Activated CD8-positive, alpha-beta memory T cell treated with anti-CD3 and anti-CD28 coated beads, Interleukin-2, amount 10 ng/mL, durations not matched to agents 7 days and 5 days (primary cell): ENCODE measurements at places on chromosomes 12 and 14. TPM values are rescaled to one million over a fixed set of nuclear protein-coding genes. Genes with fewer than 3 reads are reported as not detected.

Gene GLT1D1
- total RNA-seq: 0.12 TPM

Gene ACOT6
- total RNA-seq: not detected

Gene BBOF1
- total RNA-seq: 1.1 TPM

Gene LTA4H
- total RNA-seq: 52.9 TPM

Gene HHIPL1
- not detected for total RNA-seq

Gene FGF6
- not detected for total RNA-seq

Gene CD9
- total RNA-seq: 20.4 TPM

Gene GPD1
- total RNA-seq: not detected

Gene ELK3
- total RNA-seq: 16.1 TPM

Gene HIGD1C
- not detected for total RNA-seq

Gene TMEM52B
- total RNA-seq: not detected

Gene B3GNT4
- total RNA-seq: 0.76 TPM

Gene PTPN21
- 0.12 TPM for total RNA-seq

Gene CCDC196
- not detected for total RNA-seq

Gene RNASE7
- total RNA-seq: not detected

Gene NRL
- 2.6 TPM for total RNA-seq

DNA sequence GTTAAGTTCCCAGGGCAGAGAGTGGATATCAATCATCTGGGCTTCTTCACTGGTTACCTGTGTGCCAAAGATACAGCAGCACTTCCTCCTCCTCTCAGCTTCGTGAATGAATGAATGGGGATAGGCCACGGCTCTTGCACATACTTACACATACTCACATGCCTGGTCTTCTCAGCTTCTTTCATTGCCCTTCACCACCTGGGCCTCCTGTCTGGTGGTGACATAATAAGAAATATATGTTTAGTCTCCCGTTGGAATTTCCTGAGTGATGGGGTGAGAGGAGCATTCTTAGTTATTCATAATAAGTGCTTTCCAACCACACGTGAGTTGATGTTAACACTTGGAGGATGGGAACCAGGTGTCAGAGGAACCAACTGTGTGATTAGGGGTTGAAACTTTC lies 268.1 kb upstream of the RMST start:
- H3K27me3 ChIP-seq: no peaks in the 10 kb centered on the region
- H3K4me1 ChIP-seq: no peaks in the 10 kb centered on the region
- DNase-seq: no peak
- no peak overlapping the region for H3K4me3 ChIP-seq

GRCh38 chr12:94545935-94546771 lies 86.5 kb upstream of the CEP83 start:
- peaks cover 3% of the 10 kb centered on the region for H3K27me3 ChIP-seq
- DNase-seq: no peak
- peaks cover 14% of the 10 kb centered on the region for H3K36me3 ChIP-seq
- peaks cover 7% of the 10 kb centered on the region for H3K4me1 ChIP-seq
- H3K4me3 ChIP-seq: no peak overlapping the region

- H3K4me1 ChIP-seq: no peaks in the 10 kb centered on the region
- no peak overlapping the region for H3K4me3 ChIP-seq
- H3K27me3 ChIP-seq: no peaks in the 10 kb centered on the region
- H3K27ac ChIP-seq: no peak overlapping the region
- H3K36me3 ChIP-seq: no peaks in the 10 kb centered on the region
Measured at GRCh38 chr12:118537481-118537917, 161.1 kb downstream of the SUDS3 start.

- H3K4me1 ChIP-seq: no peaks in the 10 kb centered on the region
- no peak for DNase-seq
- H3K27me3 ChIP-seq: no peaks in the 10 kb centered on the region
- H3K4me3 ChIP-seq: no peak overlapping the region
Measured at GRCh38 chr12:71233083-71233482, 75.3 kb upstream of the TSPAN8 start.

- no peak overlapping the region for H3K27ac ChIP-seq
- peaks cover 1% of the 10 kb centered on the region for H3K4me1 ChIP-seq
- no peak for DNase-seq
- no peaks in the 10 kb centered on the region for H3K27me3 ChIP-seq
- no peak overlapping the region for H3K4me3 ChIP-seq
- H3K36me3 ChIP-seq: peaks cover 14% of the 10 kb centered on the region
Measured at GRCh38 chr12:109557805-109558204, 15.5 kb downstream of the MMAB start.

DNA sequence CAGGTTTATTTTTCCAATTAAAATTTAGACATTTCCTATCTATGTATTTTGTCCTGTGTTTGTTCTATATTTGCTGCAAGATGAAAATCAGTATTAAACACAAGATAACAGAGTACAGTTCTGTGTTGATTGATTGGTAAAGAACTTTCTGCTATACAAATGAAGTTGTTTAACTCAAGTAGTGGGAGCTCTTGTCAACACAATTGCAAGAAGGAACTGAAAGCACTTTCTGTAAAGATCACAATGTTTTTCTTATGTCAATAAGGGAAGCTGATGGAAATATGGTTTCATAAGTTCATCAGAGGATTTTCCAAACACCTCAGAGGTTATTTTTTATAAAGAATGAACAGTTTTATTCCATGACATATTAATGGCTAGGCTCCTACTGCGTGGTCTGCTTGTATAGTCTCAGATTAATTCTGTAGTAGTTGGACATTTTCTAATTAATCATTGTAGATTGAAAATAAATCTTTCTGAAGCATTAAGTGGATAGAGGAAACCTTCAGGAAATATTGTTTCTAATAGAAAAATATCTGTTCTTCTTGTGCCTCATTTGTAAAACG lies 379.5 kb downstream of the LRFN5 start:
- no peaks in the 10 kb centered on the region for H3K4me1 ChIP-seq
- H3K27ac ChIP-seq: no peak overlapping the region
- no peaks in the 10 kb centered on the region for H3K27me3 ChIP-seq
- H3K36me3 ChIP-seq: no peaks in the 10 kb centered on the region
- DNase-seq: no peak

- H3K27me3 ChIP-seq: no peaks in the 10 kb centered on the region
- H3K27ac ChIP-seq: no peak overlapping the region
- H3K36me3 ChIP-seq: no peaks in the 10 kb centered on the region
- no peaks in the 10 kb centered on the region for H3K4me1 ChIP-seq
- H3K4me3 ChIP-seq: no peak overlapping the region
Measured at GRCh38 chr12:132270516-132270915, 58.9 kb downstream of the GALNT9 start.

GRCh38 chr14:91918186-91918883 lies 29.2 kb downstream of the FBLN5 start:
- H3K27me3 ChIP-seq: peaks cover 9% of the 10 kb centered on the region
- no peak overlapping the region for H3K27ac ChIP-seq
- H3K36me3 ChIP-seq: peaks cover 1% of the 10 kb centered on the region
- no peak for DNase-seq

DNA sequence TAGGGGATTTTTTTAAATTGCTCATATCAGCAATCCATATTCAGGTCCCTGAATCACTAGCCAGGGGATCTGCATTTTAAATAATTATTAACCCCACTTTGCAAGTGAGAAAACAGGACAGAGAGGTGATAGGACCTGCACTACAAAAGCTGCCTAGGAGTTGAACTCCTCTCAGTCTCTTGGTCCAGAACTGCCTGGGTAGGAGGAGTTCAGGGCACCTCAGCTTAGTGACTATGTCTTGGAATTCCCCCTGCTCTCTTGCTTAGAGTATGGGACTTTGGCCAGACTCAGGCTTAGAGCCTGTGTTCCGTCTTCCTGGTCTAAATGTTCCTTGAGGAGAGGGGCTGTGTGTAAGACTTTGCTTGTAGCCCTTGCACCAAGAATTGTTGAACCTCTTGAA lies 68.2 kb upstream of the WSCD2 start:
- H3K4me3 ChIP-seq: no peak overlapping the region
- no peaks in the 10 kb centered on the region for H3K36me3 ChIP-seq
- H3K27ac ChIP-seq: no peak overlapping the region
- H3K27me3 ChIP-seq: peaks cover 9% of the 10 kb centered on the region
- DNase-seq: no peak

DNA sequence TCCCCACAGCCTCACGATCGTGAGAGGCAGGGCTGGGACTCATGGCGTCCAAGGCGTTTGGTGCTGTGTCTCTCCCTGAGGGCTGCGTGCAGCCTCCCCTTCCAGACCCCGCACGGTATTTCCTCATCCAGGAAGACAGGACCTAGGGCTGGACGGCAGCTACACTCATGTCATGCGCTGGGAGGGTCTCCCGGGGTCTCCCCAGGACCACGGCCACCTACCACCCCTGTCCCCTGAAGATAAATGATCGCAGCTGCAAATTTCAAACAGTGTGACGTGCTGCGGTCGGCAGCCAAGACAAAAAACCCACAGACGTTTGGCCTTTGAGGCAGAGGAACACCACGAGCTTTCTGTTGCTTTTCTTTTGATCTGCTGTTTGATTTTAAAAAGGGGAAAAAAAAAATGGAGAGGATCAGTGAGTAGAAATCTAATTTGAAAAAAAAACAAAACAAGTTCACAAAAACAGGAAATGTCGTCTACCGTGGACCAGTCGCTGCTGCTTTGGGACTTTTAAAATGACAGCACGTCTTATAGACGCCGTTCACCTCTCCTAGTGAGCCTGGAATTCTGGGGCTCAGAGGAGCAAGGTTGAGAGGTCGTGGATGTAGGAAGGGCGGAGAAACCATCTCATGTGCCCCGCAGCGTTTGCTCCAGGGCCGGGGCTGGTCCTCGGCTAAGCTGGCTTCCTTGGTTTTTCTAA lies 237.6 kb downstream of the SLC41A2 start:
- DNase-seq: peak; percentile 80
- peak overlapping the region; percentile 74 for H3K4me3 ChIP-seq
- peak overlapping the region; percentile 92 for H3K27ac ChIP-seq
- peaks cover 16% of the 10 kb centered on the region for H3K36me3 ChIP-seq
- no peaks in the 10 kb centered on the region for H3K27me3 ChIP-seq

GRCh38 chr12:108685469-108686260 lies 45.7 kb downstream of the CORO1C start:
- peaks cover 46% of the 10 kb centered on the region for H3K4me1 ChIP-seq
- DNase-seq: no peak
- no peaks in the 10 kb centered on the region for H3K27me3 ChIP-seq

- H3K27me3 ChIP-seq: no peaks in the 10 kb centered on the region
- H3K27ac ChIP-seq: no peak overlapping the region
- H3K4me3 ChIP-seq: no peak overlapping the region
- H3K4me1 ChIP-seq: peaks cover 25% of the 10 kb centered on the region
- no peak for DNase-seq
Measured at GRCh38 chr12:68381476-68382219, 49.5 kb upstream of the MDM1 start.

DNA sequence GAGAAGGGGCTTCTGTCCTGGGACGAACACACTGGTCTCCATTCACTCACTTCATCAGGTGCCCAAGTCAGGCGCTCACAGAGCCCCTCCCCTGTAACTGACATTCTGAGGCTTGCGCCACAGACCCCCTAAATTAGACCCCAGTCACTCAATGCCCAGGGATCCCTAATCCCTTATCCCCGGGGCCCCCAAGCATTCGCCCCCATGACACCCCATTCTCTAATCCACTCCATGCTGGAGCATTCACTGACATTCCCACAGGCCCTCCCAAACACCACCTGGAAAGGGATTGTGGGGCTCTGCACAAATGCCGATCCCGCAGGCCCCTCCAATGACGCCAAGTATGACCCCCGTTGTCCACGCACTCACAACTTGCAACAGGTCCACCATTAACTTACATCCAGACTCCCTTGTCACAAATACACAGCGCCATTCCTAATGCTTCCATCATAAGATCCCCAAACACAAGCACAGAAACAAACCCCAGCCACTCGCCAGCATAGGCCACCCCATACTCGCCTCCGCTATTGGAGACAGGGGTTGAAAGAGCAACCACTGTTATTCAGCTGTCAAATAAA lies 1.5 kb downstream of the ZNF605 start:
- peaks cover 19% of the 10 kb centered on the region for H3K4me1 ChIP-seq
- H3K36me3 ChIP-seq: peaks cover 24% of the 10 kb centered on the region
- DNase-seq: no peak
- H3K27ac ChIP-seq: peak overlapping the region; percentile 83

GRCh38 chr14:47240748-47241437 lies 434.5 kb downstream of the MDGA2 start:
- H3K4me1 ChIP-seq: no peaks in the 10 kb centered on the region
- DNase-seq: no peak
- H3K36me3 ChIP-seq: no peaks in the 10 kb centered on the region
- no peak overlapping the region for H3K4me3 ChIP-seq
- no peak overlapping the region for H3K27ac ChIP-seq
- no peaks in the 10 kb centered on the region for H3K27me3 ChIP-seq

DNA sequence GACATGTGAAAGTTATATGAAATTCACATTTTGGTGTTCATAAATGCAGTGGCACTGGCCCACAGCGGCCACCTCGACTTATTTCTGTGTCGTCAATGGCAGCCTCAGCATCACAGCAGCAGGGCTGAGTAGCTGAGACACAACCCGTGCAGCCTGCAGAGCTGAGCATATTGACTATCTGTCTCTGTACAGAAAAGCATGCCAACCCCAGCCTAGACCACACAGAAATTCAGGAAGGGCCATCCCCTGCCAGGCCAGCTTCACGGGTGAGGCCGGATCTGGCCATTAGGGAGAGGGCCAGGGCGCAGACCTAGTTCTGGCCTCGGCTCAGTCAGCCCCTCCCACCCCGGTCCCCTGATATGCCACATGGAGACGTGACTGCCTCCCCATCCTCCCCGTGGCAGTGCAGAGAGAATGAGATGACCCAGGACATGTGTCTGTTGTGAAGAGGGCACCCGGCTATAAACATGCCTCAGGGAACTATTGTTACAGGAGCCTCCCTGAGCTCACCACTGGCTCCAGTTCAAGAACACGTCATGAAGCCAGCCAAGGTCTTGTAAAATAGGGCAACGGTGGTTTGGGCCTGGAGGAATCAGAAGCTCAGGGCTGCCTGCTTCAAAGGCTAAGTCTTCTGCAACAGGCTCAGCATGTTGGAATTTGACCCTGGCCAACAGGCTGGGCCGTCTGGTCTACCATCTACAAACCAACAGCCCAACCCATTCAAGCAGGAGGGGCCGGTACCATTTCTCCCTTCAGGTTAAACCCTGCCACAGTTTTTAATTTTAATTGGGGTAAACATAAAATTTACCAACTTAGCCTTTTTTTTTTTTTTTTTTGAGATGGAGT lies 25.5 kb downstream of the SCARB1 start:
- no peak overlapping the region for H3K4me3 ChIP-seq
- H3K27me3 ChIP-seq: no peaks in the 10 kb centered on the region
- H3K36me3 ChIP-seq: no peaks in the 10 kb centered on the region
- DNase-seq: no peak
- H3K27ac ChIP-seq: no peak overlapping the region
- H3K4me1 ChIP-seq: no peaks in the 10 kb centered on the region

GRCh38 chr12:11577658-11578260 lies 71.7 kb upstream of the ETV6 start:
- H3K4me3 ChIP-seq: no peak overlapping the region
- H3K36me3 ChIP-seq: peaks cover 5% of the 10 kb centered on the region
- no peak for DNase-seq

- H3K4me1 ChIP-seq: no peaks in the 10 kb centered on the region
- no peak overlapping the region for H3K27ac ChIP-seq
- no peaks in the 10 kb centered on the region for H3K36me3 ChIP-seq
- H3K4me3 ChIP-seq: no peak overlapping the region
- H3K27me3 ChIP-seq: no peaks in the 10 kb centered on the region
- DNase-seq: no peak
Measured at GRCh38 chr12:115102450-115102849, 418.5 kb upstream of the TBX3 start.

GRCh38 chr14:100698066-100698465 lies 28.6 kb upstream of the DLK1 start:
- no peak overlapping the region for H3K27ac ChIP-seq
- DNase-seq: no peak
- no peaks in the 10 kb centered on the region for H3K4me1 ChIP-seq
- H3K27me3 ChIP-seq: peaks cover 4% of the 10 kb centered on the region
- no peaks in the 10 kb centered on the region for H3K36me3 ChIP-seq

- H3K27ac ChIP-seq: peak overlapping the region; percentile 80
- DNase-seq: peak; percentile 80
- H3K4me1 ChIP-seq: peaks cover 75% of the 10 kb centered on the region
- H3K27me3 ChIP-seq: no peaks in the 10 kb centered on the region
- H3K36me3 ChIP-seq: peaks cover 43% of the 10 kb centered on the region
Measured at GRCh38 chr12:104695453-104696148, 238.9 kb downstream of the CHST11 start.
